GM12878 (cell line): ENCODE measurements at places on chromosomes 7 and 10.

DNA sequence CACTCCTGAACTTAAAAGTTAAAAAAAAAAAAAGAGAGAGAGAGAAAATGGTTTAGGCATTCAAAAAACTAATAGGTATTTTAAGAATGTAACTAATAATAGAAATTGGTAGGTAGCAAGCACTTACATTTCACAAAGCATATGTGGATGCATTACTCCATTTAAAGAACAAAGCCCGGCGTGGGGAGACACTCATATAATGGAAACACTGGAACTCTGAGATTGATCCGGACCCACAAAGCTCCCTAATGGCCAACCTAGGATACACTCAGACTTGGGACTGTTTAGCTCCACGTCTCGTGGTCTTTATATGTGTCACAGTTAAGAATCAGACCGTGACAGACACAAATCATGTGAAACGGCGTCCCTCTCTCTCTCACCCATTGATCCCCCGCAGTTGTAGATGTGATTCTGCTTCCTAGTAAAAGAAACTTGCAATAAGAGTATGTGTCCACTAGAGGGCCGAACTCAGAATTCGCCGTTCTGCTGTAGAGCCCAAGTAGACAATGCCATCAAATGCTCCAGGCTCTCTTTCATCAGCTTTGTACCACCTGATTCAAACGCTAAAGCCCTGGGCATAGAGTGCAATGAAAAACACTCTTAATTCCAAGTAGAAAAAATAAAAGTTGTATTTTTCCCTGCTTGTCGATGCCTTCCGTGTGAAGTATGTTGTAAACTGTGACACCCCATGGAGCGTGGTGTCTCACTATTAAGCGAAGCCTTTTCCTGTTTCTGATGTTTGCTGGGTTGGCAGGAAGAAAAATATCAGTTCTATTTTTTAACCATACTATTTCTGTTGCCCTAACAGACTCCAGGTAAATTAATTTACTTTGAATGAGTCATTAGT is 429.0 kb upstream of the MTPN start:
- no peak for DNase-seq

- DNase-seq = peak; percentile 77
Measured at GRCh38 chr10:77667426-77668324, 30.1 kb upstream of the KCNMA1 start.

DNA sequence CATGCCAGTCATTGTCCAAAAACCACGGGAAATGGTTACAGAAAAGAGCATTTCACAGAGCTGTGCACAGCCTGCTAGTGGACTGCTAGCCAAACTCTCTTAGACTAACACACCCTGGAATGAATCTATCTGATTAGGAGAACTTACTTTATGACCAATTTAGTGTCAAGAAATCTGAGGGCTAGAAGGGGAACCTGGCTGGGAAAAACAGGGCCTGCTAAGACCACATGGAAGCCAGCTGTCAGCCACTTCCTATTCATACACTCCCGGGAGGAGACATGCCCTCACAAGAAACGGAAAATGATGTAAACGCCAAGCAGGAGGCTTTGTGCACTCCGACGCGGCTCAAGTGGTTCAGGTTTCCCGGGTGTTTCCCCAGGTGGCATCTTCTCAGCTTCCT is 54.8 kb downstream of the MPP7 start:
- DNase-seq = no peak

GRCh38 chr7:2807845-2808772 is 36.0 kb downstream of the GNA12 start:
- DNase-seq = no peak

- no peak for DNase-seq
Measured at GRCh38 chr10:100967332-100967731, 2.0 kb upstream of the SEMA4G start.

DNA sequence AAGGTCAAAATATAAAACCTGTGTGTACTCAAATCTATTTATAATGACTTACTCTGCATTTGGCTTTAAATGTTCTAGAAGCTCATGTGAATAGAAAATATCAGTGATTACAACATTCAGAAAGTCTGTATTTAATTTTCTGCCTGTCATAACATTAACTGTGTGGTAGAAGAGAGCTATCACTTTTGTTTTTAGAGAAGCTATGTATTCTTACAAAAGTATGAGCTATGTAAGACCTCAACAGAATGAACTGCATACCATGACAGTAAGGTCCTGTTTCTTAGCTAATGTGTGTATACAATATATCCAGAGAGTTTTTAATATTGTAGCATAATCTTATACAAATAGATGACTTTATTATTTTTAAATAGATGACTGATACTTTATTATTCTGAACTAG is 61.5 kb downstream of the PTN start:
- no peak for DNase-seq

GRCh38 chr7:115008465-115009114 is 86.7 kb downstream of the MDFIC start:
- DNase-seq = no peak

DNA sequence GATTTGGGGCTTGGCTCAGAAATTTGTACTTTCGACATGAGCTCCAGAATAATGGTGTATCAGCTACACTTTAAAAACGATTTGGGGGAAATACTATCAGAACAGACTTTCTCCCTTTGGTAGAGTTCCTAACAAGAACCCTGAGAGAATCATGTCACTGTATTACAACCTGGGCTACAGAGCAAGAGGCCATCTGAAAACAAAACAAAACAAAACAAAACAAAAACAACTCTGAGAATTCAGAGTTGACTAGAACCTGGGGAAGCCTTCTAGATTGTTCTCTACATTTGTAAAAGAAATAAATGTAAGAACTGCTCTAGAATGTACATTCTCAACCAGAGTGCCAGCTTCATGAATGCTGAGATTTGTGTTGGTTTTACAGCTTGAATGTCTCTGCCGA is 262.6 kb upstream of the SEMA3D start:
- no peak for DNase-seq

DNA sequence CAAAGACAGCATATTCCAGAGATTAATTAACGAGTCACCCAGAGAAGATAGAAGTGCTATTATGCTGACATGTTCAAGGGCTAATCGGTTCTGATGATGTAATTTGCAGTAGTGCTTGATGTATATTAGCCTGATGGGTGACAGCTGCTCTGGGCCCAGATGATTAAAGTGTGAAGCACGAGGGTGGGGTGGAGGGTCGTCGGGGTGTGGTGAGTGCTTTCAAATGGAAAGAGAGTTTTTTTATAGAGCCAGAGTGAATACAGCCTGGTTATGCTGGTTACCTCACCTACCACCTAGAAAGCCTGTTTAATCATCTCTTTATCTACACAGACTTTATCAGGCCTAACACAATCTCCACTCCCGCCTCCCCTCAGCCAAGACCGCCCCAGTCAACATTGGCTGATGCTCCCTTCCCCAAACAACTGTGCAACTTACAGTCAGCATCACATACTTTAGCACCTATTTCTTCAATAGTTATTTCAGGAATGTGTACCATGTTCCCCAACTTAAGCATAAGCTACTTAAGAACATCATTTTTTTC is 11.5 kb upstream of the STN1 start:
- DNase-seq = no peak

DNA sequence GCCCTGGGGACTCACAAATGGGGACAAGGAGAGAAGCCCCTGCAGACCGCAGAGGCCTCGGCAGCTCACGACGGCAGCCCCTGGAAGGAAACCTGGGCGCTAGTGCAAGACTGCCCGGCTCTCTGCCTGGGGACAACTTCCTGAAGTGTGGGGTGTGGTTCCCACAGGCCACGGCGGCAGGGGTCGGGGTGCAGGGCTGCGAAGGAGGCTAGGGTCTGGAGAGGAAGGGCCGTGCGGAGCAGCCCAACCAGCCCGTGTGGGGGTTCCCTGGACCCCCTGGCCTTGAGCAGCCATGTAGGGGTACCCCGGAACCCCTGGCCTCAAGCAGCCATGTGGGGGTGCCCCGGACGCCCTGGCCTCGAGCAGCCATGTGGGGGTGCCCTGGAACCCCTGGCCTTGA is 19.5 kb downstream of the CFAP46 start:
- DNase-seq = no peak

- no peak for DNase-seq
Measured at GRCh38 chr7:120053390-120053961, 219.5 kb upstream of the KCND2 start.

DNA sequence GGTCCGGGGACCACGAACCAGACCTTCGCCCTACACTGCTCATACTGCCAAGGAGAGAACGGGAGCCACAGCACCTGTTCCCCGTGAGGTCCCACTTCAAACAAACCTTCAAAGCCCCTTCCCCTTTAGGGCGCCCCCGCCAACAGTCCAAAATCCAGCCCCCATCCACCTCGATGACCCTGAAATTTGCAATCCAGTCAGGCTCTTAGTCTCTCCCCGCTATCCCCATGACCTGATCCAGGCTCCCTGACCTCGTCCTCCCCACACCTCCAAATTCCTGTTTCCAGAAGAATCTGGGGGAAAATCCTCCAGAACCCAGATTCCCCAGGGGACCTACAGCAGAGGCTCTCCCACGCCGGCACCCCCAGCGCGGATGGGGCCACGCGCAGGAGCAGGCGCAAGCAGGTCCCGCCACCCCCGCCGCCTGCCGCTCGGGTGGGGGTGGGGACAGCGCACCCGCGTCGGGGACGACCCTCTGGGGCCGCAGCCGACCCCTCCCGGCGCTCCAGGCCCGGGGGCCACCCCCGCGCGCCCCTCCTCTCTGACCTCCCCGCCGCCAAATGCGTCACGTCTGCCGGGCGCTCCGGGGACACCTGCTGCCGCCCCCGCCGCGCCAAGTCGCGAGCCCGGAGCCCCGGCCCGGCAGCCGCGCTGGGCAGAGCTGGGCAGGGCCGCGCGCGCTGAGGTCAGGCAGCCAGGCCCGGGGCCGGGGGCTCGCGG is 753 bp downstream of the CAMK2B start:
- DNase-seq = no peak

- no peak for DNase-seq
Measured at GRCh38 chr10:132118366-132118765, 52.6 kb downstream of the JAKMIP3 start.

DNA sequence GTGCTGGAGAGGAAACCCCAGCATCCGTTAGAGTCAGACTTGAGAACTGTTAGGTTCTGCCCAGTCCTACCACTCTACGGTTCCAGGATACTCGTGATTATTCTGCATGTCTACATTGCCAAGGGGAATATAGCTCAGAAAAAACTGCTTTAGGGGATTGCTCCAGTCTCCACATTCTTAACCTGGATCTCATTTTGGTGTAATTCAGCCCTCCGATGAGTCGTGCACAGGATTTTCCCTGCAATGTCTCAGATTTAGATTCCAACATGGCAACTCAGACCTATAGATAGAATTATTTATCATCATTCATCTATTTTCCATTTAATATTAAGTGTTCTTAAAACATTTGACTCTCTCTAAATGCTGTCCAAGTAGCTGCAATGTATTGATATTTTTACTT is 121.1 kb upstream of the ZEB1 start:
- DNase-seq = no peak

GRCh38 chr10:71004176-71005075 is 116.1 kb upstream of the PCBD1 start:
- DNase-seq = no peak

GRCh38 chr7:3238525-3239210 is 62.4 kb upstream of the SDK1 start:
- DNase-seq = no peak

GRCh38 chr7:74569501-74570075 is 87.9 kb upstream of the GTF2I start:
- DNase-seq = no peak

GRCh38 chr7:143416565-143417149 is 8.0 kb upstream of the EPHA1 start:
- DNase-seq = no peak

DNA sequence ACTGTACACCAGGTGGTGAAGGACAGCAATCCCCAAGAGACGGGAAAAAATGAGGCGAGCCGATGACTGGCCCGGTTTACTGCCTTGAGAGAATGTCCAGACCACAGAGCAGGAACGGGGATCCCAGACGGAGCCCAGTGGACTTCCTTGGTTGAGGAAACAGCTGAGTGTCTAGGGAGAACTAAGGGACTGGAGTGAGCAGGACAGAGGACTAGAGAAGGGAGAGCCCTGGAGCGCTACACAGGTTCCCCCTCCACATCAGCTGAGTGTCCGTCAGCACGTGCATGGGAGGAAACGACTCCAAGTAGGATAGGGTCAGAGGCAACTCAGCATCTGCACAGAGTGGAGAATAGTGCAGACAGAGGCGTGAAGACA is 7.1 kb upstream of the WDR86 start:
- DNase-seq = no peak

DNA sequence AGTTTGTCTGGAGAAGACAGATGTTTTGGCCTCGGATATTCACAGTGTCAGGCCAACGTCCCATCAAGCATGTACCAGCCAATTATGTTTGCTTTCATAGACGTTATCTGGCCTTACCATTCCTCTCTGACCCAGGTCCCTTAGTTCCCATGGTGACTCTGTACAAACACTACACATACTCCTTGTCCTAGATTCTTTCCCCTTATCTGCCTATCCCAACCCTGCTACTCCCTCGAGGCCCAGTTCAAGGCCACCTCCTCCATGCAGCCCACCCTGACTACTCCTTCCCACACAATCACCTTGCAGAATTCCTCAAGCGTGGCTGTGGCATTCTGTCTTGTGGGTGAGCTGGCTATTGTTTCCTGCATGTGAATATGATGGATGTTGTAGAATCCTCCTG is 155.2 kb downstream of the PRKAG2 start:
- DNase-seq = no peak

DNA sequence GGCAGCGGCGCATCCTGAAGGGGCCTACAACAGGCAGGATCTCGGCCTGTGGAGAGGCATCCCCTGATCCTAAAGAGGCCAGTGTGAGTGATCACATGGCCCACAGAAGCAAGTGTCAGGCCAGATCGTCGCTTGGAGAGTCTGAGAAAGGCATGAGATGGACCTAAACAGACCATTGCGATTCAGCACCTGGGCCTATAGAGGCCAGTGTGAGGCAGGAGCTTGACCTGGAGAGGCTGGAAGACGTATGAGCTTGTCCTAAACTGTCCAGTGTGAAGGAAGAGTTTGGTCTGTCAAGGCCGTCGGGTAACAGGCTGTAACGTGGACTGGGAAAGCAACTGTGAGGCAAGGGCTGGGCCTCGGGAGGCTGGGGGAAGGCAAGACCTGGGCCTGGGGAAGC is 172.6 kb downstream of the TPST1 start:
- no peak for DNase-seq

- DNase-seq = no peak
Measured at GRCh38 chr7:111588065-111588433, 25.8 kb upstream of the IMMP2L start.

DNA sequence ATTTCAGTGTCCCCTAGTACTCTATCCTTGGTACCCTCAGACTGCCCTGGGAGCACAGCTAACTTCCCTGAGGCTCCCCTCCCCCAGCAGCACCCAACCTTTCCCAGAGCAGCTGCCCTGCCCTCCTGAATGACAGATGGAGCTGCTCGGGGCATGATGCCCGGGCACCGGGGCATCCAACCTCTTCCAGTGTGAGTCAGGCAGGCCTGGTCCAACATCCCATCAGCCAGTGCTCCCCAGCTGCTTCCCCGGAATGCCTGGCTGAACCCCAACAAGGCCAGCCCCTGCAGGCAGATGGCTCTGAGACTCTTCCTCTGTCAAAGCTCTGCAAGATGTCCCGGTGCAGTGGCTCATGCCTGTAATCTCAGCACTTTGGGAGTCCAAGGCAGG is 11.9 kb upstream of the TSPAN15 start:
- DNase-seq = no peak

GRCh38 chr10:124911124-124912067 is 30.5 kb upstream of the ZRANB1 start:
- no peak for DNase-seq
